ENCODE measurements at places on chromosomes 13 and 19.

GRCh38 chr13:63409791-63410351, 1994.2 kb upstream of the PCDH20 start:
- DNase-seq = no peak

DNA sequence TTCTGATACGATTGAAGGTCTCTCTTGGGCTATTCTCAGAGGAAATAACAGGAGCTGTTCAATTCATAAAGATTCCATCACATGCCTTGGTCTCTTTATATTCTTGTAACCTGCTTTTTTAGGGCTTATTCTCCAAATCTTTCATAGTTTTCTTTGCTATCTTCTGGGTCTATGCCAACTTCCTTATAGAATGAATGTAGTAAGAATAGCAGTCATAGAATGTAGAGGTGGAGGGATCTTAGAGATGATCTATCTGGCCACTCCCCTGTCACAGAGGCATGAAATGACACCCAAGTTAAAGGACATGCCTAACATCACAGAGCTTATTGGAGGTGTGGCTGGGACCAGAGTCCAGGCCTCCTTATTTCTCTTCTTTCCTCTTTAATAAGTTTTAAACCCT, 13.2 kb downstream of the LCP1 start:
- DNase-seq = no peak

GRCh38 chr19:9868983-9869617, 34.0 kb downstream of the PIN1 start:
- DNase-seq = no peak

GRCh38 chr19:29676586-29676985, 11.3 kb downstream of the PLEKHF1 start:
- no peak for DNase-seq

GRCh38 chr13:26460648-26461047, 96.8 kb upstream of the WASF3 start:
- DNase-seq = peak; percentile 60

GRCh38 chr19:56839652-56840450, 675 bp downstream of the PEG3 start:
- peak; percentile 97 for DNase-seq

GRCh38 chr13:78319101-78319627, 284.2 kb downstream of the POU4F1 start:
- no peak for DNase-seq

- no peak for DNase-seq
Measured at GRCh38 chr13:76804801-76805200, 81.4 kb downstream of the KCTD12 start.

- no peak for DNase-seq
Measured at GRCh38 chr13:66774046-66774445, 456.1 kb downstream of the PCDH9 start.

DNA sequence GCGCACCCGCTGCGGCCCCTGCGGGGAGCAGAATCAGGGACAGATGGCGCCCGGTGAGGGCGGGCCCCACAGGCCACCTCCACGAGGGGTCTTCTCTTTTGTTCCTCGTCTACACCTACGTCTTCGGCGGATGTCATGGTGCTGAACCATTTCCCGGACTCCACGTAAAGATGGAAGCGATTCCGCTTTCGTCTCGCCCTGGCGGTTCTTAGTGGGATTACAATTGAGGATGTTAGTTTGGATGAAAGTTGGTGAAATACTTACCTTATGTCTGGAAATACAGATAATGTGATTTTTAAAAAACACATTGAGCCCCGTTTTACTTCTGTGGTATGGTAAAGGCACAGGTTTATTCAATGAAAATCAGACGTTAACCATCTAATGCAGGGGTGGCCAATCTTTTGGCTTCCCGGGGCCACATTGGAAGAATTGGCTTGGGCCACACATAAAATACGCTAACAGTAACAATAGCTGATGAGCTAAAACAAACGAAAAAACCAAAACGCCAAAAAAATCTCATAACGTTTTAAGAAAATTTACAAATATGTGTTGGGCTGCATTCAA, 1.4 kb upstream of the ZMYM5 start:
- DNase-seq = peak; percentile 83

GRCh38 chr19:55266404-55266803, 7.6 kb upstream of the PPP6R1 start:
- DNase-seq = no peak
